ENCODE measurements at places on chromosomes 1 and 21.
A peak's percentile ranks its signal among the peaks of the same experiment; 100 is the strongest.

DNA sequence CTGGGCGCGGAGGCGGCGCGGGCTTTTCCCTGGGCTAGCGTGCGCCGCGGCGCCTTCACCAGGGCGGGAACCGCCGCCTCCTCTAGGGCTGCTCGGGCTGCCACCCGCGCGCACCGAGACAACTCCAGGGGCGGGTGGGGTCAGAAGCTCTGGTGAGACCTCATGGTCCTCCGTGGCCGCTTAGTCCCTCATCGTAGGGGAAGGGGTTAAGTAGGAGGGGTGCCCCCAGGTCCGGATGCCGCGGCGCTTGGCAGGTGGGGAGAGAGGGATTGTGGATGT lies 559 bp downstream of the SERTAD4 start:
- no peak for DNase-seq

- peak; percentile 52 for DNase-seq
Observed at GRCh38 chr1:231678011-231678432, 51.4 kb downstream of the DISC1 start.

DNA sequence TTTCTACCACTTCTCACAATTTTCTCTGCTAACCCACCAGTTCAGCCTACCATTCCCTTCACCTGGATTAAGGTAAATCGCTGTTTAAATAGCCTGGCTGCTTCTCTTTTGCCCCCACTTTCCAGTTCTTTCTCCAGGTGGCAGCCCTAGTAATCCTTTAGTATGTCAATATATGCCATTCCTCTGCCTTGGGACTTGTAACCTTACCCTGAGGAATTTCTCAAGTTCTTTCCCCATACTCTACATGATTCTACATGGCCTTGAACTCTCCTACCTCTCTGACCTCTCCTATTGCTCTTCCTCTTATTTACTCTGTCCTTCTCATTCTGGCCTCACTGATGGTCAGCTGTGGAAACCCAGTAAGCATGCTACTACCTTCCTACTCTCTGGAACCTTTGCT lies 546.0 kb downstream of the PLA2G4A start:
- DNase-seq = no peak

DNA sequence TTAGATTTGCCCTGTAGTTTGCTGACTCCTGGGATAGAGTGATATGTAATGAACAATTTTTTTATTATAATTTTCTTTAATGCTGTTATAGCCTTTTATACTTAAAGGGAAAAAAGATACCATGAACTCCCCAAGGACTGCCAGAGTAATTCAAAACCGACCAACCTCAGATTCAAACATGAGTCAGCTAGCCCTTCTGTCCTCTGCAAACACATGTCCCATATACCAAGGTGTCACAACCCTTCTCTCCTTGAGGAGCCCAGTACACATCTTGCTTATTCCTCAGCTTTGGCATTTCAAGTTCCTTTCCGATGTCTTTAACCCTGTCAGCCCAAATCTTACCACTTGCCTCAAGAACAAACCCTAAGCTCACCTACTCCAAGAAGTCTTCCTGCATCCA lies 184.9 kb downstream of the KCNH1 start:
- DNase-seq = no peak

- DNase-seq = peak; percentile 41
Observed at GRCh38 chr1:62962901-62963776, 179.2 kb downstream of the ATG4C start.

GRCh38 chr1:148388260-148389026 lies 94.7 kb downstream of the PPIAL4G start:
- peak; percentile 91 for DNase-seq

DNA sequence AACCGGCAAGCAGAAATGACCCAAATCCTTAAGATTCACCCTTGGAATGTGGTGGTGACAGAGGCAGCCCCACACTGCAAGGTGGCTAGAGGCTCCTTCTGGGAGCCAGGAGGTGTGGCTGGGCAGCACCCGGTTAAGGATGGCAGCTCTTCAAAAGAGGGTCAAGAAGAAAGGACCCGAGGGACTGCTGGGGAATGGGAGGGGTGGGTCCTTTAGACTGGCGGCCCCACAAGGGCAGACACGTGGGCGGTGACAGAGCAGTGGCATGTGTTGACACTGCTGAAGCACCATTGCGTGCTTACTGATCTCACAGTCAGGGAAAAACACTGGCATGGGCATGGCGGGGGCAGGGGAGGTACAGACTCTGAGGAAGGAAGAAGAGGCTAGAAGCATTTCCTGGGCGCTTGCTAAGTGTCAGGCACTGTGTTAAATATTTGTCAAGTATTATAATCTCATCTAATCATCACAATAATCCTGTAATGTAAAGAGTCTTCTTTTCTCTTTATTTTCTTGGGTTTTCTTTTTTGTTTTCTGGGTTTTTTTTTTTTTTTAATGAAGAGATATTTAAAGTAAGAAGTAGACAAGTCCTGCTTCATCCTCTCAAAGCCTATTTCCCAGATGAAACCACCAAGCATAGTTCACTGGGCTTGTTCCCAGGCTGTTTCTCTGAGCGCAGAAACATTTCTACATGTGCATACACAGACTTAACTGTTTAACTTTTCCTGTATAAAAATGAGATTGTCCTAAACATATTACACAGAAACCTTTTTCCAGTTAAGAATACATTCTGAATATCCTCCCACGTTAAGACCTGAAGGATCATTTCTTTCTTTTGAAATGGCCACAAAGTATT lies 165.8 kb upstream of the EDN2 start:
- peak; percentile 51 for DNase-seq

- DNase-seq = no peak
Observed at GRCh38 chr1:206931709-206932108, 10.0 kb upstream of the FCMR start.

DNA sequence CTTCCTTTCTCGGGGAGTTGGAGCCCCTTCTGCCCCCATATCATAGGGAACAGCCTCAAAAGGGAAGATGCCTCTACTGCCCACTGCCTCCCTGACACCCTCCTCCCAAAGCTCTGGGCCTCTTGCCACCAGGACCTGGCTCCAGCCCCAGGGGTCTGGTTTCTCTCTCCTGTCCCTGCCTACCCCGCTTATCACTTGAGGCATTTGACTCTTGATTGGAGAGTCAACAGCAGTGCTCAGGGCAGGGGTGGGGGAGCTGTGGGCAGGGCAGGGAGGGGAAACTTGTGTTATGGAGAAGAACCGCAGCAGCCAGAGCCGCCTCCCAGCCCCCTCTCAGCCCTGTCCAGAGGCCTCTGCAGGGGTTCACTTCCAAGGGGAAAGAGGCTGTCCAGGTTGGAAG lies 573 bp downstream of the TRIM63 start:
- DNase-seq = no peak

- DNase-seq = no peak
Observed at GRCh38 chr1:225891229-225891972, 2.5 kb upstream of the LEFTY1 start.

GRCh38 chr1:248688527-248689298 lies 13.9 kb downstream of the OR14I1 start:
- DNase-seq = no peak

- no peak for DNase-seq
Observed at GRCh38 chr1:174326278-174326677, 121.5 kb upstream of the GPR52 start.

DNA sequence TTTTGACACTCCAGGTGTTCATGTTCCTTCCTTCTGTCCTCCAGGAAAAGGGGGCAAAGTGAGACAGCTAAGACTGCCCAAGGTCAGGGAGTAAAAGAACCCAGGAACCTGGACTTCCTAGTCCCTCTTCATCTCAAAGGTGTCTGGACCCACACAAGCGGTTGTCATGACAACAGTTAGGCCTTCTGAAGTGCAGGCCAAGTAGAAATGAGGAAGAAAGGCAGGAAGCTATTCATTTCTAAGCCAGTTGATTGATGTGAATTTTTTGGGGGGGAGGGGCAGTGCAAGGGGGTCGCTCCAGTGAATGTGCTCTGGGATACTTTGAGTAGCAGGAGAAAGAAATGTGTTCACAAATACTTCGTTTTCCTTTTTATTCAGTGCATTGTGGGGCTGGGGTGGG lies 114.3 kb downstream of the NAV1 start:
- no peak for DNase-seq

DNA sequence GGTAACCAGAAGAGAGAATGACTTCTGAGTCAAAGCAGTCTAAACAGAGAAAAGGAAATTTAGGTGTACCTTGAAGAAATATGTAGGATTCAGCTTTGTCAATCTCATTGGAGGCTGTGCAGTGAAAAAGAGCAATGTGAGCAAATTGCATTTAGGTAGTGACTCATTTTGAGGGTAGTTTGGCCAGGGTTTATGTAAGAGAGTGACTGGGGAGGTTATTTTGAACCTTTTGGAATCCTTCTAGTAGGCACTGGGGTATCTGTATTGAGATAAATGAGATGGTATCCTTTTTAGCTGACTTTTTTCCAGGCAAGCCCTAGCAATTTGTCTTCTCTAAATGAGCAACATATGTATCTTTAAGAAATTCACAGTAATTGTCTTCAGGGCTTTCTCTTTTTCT lies 95.9 kb downstream of the DISP1 start:
- peak; percentile 38 for DNase-seq

DNA sequence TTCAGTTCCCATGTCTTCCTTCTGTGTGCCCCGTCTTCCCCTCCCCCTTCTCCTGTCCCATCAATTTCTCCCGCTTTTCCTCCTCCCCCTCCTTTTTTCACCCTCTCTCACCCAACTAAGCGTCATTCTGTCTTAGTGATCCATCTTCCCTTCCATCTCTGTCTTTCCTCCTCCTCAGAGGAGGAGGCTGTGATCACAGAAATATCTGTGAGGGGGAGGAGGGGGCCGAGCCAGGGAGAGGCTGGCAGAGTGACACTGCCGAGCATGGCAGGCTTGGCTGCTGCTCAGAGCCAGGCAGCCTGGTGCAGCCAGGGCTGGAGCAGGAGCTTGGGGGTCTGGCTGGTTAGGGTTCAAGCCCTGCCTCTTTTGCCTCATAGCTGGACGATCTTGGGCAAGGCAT lies 7.6 kb downstream of the HTR6 start:
- no peak for DNase-seq

GRCh38 chr1:166740668-166741276 lies 98.5 kb upstream of the POGK start:
- DNase-seq = no peak

DNA sequence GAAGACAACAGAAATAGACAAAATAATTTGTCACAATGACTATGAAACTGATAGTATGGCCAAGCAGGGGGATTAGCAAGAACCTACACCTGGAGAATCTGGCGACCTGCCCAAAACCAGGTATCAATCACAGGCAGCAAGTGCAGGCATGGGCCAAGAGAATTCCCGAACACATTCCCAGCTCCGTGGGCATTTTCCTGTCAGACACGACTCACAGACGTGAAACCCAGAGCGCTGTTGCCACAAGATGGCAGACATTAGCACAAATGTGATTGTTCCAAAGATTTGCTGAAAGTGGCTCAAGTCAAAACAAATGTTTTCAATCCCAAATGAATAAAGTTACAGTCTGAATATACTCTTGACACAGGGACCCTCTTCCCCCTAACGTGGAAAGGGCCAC lies 36.8 kb downstream of the HLCS start:
- DNase-seq = peak; percentile 31

DNA sequence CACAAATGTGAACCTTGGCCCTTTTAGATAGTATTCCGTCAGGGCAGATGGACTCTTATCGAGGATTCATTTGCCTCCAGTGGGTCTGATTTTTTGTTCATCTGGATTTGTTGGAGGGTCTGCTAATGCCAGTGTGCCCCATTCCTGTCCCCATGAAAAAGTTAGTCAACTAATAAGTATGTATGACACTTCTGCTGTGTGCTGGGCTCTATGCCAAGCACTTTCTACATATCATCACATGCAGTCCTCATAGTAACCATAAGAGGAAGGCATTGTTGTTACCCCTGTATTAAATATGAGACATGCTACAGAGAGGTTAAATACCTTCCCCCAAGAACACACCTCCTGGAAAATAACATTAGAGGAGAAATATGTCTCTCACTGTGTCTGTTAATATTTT lies 46.6 kb upstream of the MAB21L3 start:
- DNase-seq = no peak

GRCh38 chr21:40335704-40336103 lies 468.5 kb downstream of the PCP4 start:
- no peak for DNase-seq

GRCh38 chr1:204401730-204402129 lies 9.9 kb downstream of the PPP1R15B start:
- DNase-seq = no peak

DNA sequence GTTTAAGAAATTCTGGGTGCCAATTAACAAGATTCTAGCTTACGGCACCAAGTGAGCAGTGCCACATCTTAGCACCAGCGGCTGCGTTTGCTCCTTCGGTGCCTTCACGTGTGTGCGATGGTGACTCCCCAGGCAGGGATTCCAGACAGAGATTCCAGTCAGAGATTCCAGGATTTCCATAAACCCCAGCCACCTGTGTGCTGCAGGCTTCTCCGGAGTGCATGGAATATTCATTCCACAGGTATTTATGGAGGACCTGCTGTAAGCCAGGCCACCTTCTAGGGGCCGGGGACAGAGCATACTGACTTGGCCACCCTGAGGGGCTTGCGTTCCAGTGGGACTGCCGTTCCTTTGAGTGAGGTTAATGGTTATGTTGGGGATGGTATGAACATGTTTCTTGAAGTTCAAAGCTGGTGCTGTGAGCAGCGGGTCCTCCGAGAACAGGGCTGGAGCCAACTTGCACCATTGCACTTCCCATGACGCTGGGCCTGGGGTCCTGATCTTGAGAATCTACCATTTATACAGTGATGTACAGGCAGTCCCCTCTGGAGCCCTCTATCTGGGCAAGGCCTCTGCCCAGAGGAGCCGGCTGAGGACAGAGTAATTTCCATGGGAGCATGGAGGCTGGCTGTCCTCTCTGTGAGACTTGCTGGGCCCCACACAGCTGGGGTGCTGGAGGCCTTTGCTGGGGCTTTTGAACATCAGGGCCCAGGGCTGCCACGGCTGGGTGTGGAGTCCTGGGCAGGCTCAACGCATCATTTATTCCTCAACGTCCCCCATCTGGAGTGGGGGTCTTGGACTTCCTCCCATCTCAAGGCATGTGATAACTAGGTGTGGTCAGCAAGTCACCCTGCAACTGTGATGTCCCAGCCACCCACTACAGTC lies 58.8 kb upstream of the AJAP1 start:
- no peak for DNase-seq

GRCh38 chr21:22585558-22585957 lies 1587.3 kb downstream of the NCAM2 start:
- DNase-seq = no peak

GRCh38 chr1:4166713-4167112 lies 266.6 kb upstream of the C1orf174 start:
- DNase-seq = no peak

GRCh38 chr1:99704356-99704816 lies 58.5 kb downstream of the PALMD start:
- DNase-seq = no peak

Measured in AG08395 (cell line).